Sciatic nerve (tissue), 2 donors: ENCODE measurements at places on chromosomes 2 and 18. TPM values are rescaled to one million over a fixed set of nuclear protein-coding genes. Genes with fewer than 3 reads are reported as not detected.

DNA sequence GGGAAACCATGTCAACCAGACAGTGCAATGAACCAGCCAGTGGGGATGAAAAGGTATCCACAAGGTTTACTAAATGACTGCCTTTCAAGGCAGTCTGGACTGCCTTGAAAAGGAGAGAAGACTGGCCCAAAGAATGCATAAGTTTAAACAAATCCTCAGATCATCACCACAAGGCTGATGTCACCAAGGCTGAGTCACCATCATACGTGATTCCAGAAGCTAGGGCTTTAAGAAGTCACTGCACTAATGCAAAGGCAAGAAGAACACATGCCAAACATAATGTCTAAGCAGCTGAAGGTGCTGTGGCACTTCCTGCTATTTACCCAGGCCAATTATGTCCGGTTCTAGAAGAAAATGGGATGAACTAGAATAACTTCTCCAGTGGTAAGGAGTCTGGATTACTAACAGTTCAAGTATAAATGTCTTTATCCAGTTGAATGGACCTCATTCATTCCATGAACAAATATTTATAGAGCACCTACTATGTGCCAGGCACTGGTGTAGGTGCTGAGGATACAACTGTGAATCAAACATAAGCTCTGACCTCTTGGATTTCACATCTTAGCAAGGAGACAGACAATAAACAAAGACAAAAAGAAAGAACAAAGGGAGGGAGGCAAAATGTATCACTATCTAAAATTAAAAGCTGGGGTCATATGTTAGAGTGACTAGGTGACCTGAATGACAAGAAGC, 37.6 kb upstream of the ONECUT2 start:
- no peak for DNase-seq

- DNase-seq, result no peak
Measured at GRCh38 chr18:33755931-33756560, 178.0 kb downstream of the ASXL3 start.

DNA sequence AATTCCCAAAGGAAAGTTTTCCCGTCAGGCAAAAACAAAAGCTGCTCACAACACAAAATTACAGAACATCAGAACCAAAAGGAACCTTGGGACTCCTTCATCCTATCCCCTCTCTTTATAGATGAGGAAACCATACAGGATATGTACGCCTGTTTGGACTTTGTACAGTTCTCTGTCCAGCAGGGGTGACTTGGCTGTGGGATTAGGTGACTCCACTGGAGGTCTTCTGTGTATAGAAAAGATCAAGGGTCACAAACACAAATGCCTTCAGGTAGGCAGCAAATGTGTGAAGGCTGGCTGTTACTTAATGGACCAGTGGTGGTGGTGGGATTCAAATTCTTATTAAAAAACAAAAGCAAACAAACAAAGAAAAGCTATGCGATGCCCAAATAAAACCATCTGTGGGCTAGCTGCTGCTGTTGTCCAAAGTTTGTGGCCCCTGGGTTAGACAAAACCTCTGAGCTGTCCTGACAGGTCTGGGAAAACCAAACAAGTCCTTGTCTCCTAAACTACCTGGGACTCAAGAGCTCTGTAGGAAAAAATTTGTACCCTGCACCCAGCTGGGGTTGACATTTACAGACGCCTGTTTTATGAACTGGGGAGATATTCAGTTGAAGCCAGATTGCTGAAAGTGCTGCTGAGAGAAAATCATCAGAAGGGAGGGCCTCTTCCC, 1.3 kb upstream of the CEP68 start:
- DNase-seq, result no peak

DNA sequence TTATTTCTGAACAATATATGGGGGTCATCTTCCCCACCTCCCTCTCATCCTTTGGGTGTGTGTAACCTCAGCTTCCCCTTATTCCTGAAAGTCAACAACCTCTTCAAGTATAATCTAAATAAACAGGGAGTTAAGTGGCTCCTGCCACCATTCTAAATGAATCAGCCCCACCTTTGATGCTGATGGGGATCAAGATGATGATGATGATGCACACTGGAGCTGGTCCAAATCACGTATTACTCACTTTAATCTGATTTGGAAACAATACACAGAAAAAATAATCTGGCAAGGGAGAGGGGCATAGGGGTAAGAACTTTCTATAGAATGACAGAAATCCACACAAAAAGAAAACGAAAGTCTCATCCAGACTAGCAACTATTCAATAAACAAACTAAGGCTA, 7.1 kb downstream of the ACVR1 start:
- no peak for DNase-seq

Gene UBXN2A
- total RNA-seq, result 30.3 TPM

Gene TBR1
- not detected for total RNA-seq

Gene UGT1A5
- total RNA-seq, result not detected

Gene CCDC148
- 2.9 TPM for total RNA-seq

- DNase-seq, result no peak
Measured at GRCh38 chr2:64595397-64596176, 58.1 kb downstream of the SERTAD2 start.

Gene SLC4A3
- total RNA-seq, result 6.7 TPM

GRCh38 chr2:53630026-53630606, 137.5 kb upstream of the CHAC2 start:
- DNase-seq, result no peak

- DNase-seq, result no peak
Measured at GRCh38 chr2:39938035-39938835, 159.2 kb upstream of the THUMPD2 start.

DNA sequence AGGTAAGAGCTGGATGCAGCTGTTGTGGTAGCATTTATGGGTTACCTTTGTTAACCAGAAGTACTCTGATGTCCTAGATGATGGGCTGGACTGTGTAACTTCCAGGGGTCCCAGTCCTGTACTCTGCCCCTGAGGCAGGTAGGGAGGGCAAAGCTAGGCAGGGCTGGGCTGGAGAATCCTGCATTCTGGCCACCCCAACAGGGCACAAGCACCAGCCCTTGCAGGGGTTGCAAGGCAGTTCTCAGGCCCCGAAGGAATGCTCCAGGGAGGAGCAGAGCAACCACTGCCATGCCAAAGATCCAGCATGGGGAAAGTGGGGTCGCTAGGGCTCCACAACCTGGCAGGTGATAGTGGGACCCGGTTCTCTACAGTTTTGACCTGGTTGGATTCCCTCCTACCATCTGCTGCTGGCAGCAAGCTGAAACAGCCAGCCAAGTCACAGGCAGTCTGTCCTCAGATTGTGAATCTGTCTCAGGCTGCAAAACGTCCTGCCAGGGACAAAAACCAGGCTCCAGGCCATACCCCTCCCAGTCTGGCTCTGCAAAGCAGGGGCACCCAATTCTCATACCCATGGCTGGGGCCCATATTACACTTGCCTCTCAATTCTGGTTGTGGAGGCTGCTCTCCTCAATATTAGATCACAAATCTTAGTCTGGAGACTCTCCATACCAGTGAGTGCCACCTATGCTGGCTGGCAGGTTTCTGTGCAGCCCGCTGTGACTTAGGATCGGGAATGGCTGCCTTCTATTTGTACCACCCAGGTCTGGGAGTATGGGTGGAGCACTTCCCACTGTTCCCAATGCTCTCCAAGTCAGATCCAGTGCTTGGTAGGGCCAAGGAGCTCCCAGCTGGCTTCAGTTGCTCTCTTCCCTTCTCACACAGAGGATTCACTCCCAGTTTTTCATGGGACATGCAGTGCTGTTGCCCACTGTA, 61.1 kb downstream of the SMCHD1 start:
- no peak for DNase-seq
